ENCODE measurements at places on chromosomes 3 and 15.

GRCh38 chr15:63969652-63970421 is 76.4 kb downstream of the DAPK2 start:
- DNase-seq = no peak

DNA sequence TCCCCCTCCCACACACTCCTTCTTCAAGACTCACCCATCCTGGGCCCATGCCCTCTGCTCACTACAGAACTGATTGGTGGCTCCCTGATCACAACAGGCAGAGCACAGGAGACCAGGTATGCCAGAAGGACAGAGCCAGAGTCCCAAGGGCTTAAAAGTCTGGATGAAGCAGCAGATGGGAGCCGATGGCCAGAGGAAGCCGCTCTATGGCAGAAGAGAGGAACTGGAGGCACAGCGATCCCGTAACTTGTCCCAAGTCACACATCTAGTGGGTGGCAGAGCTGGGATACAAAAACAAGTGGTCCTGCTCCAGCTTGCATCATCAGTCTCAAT is 20.7 kb downstream of the ITGA11 start:
- DNase-seq = no peak

- no peak for DNase-seq
These were observed 201.8 kb downstream of the CNTN6 start for GRCh38 chr3:1294586-1294985.

- peak; percentile 26 for DNase-seq
These were observed 95.8 kb downstream of the RAP2B start for GRCh38 chr3:153257673-153258351.

- DNase-seq = peak; percentile 93
These were observed 60.6 kb downstream of the FGD5 start for GRCh38 chr3:14879211-14879874.

- no peak for DNase-seq
These were observed 627.9 kb downstream of the ZBBX start for GRCh38 chr3:166752214-166752613.

DNA sequence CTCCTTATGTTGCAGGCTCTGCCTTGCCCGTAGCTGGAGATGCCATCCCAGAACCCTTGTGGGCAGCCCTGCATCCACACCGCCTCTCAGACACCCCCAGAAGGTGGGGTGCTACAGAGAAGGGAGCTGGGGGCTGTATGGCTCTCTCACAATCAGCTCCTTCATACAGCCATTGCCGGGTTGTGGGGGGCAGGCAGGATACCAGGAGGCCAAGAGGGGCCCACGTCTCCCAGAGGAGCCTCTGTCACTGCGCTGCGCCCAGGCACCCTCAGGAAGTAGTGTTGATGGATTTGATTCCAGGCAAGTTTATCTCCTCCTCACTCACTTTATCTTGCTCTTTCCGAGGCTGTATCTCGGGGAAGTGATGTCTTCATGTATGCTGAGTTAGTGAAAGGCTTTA is 171.6 kb downstream of the CHDH start:
- no peak for DNase-seq

DNA sequence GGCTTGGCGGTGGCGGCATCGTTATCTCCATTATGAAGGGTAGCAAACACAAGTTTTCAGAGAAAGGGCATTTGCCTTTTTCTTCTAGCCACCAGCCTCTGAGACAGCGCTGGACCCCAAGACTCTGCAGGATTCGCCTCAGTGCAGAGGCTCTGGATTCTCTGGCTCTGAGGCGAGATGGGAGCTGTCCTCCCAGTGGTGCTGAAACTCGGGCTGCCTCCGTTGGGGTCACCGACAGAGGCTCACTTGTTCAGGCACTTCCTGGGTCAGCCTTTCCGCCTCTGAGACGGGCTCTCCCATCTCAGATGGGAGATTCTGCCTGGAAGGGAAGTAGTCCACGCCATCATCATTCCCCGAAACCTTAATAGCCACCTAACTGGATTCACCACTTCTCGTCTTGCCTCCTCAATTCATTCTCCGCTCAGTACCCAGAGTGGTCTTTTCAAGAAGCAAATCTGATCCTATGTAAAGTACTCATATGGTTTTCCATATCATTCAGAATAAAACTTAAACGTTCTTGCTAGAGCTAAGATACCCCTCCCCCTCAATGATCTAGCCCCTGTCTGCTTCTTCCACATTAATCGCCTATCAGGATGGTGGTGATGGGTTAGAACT is 76.9 kb downstream of the RHCG start:
- no peak for DNase-seq

GRCh38 chr3:57889807-57890206 is 118.4 kb upstream of the FLNB start:
- DNase-seq = no peak

- DNase-seq = no peak
These were observed 527.9 kb upstream of the TBL1XR1 start for GRCh38 chr3:177725165-177725564.

- no peak for DNase-seq
These were observed 370.7 kb upstream of the SGO1 start for GRCh38 chr3:20556661-20557060.

DNA sequence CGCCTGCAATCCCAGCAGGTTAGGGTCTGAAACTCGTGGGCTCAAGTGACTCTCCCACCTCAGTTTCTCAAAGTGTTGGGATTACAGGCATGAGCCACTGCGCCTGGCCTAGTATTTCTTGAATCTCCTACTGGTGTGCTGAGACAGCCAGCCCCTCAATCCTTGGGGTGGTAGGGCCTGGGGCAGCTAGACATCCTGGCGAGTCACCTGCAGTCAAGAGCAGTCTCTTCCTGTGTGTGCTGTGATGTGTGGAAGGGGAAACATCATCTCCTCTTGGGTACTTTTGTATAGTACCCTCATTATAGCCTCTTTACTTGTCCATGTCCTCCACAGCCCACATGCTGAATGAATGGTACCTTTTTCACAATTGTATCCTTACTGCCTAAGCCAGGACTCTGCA is 4.9 kb upstream of the HEXA start:
- no peak for DNase-seq

DNA sequence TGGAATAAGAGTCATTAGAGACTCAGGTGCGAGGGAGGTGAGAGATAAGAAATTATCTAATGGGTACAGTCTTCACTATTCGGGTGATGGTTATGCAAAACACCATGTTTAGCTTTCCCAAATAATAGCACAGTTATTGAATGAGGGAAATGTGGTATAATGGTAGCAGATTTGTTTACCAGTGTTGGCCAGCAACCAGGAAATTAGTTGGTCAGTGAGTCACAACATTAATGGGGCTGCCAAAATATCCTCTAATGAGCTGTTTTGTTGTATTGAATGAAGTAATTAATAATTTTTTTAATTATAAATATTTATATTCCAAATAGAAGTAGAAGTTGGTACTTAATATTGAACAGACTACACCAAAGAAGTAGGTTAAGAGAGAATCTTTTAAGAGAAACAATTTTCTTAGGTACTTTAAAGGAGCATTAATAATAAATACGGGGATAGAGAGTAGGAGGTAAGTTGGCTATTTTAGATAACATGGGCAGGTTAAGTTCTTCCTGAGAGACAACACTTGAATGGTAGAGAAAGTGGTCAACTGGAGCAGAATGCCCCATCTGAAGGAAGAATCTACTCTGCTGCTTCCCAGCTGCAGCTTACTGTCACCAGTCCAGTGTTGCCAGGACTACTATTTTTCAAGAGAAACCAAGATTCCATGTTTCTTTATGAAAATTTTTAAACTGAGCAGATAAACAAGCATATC is 218.8 kb downstream of the UBE2E2 start:
- DNase-seq = no peak
